ENCODE measurements at places on chromosomes 6 and 20. TPM values are rescaled to one million over a fixed set of nuclear protein-coding genes. Genes with fewer than 3 reads are reported as not detected.

DNA sequence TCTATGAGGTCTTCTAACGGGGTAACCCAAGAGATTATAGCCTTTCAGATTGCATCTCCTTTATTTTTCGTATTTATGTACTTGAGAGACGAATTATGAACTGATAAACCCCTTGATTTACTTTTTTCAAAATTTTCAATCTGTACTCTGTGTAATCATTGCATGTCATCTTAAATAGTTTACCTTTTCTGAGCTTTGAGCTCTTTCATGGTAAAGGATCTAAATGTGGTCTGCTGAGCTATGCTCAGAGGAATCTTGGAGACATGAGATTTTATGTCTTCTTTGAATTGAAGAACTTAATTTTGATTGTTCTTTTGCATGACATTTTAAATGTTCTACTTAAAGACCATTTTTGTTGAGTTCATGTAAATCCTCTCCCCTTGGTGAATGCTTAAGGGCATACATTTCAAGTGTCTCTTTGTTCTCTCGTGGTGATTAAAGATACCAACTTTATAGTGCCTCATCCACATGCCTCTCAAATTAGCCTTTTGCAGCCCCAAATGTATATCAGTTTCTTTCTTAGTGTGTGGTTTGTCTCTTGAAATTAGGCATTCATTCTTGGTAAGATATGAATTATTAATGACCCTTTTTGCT, 116.3 kb upstream of the SCGN start:
- DNase-seq: no peak

- DNase-seq: no peak
Measured at GRCh38 chr6:138970159-138970558, 17.9 kb downstream of the REPS1 start.

GRCh38 chr6:14501240-14501639, 383.7 kb downstream of the CD83 start:
- no peak for DNase-seq

DNA sequence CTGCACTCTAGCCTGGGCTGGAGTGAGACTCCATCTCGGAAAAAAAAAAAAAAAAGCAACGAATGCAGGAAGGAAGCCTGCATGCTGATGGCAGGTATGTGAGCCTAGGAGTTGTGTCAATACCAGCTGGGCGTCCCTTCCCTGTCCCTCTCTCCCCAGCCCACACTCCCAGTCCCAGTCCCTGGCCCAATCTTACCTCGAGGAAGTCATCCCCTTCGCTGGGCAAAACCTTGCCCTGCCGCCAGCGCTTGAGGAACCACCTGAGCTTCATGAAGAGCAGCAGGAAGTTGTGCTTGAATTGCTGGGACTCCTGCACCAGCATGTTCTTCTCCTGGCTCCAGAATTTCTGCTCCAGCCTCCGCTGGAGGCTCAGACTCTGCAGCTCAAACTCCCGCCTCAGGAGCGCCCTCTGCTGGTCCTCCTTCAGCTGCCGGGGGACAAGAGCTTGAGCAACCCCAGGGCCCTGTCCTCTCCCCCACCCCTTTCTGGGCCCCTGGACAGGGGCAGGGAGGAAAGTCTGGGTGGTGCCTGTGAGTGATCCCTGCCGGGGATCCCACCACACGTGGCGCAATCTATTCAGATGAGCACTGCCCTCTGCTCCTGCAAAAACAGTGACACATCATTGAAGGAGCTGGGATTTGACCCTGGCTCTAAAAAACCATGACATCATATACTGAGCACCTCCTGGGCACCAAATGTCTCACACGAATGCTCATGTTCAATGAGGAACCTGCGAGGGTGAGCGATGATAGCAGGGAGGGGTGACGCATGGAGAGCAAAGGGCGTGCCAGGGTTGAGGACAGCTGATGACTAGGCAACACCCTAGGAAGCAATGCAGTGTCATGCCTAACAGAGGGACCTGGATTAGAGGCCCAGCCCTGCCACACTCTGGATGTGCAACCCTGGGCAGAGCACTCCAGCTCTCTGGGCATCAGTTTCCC, 35.0 kb upstream of the DSN1 start:
- no peak for DNase-seq

DNA sequence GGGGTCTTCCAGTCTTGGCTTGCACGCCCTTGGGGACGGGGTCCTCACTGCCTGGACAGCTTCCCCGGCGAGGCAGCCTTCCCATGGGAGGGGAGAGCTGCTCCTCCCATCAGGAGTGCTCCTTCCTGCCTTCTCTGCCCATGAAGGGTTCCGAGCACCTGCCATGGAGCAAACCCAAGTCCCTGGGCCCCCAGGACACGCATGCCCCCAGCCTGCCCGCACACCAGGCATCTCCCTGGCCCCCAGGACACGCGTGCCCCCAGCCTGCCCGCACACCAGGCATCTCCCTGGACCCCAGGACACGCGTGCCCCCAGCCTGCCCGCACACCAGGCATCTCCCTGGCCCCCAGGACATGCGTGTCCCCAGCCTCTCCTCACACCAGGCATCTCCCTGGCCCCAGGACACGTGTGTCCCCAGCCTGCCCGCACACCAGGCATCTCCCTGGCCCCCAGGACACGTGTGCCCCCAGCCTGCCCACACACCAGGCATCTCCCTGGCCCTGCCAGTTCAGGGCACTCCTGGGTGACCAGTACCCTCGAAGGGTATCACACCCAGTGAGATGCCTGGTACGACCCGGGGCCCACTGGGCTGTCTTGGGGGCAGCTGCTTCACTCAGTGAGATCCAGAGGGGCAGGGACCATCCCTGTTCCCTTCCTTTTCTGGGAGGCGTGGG, 21.7 kb downstream of the COL20A1 start:
- DNase-seq: no peak

- no peak for DNase-seq
Measured at GRCh38 chr6:156852147-156852857, 75.1 kb downstream of the ARID1B start.

GRCh38 chr6:47135772-47136171, 93.6 kb upstream of the ADGRF1 start:
- no peak for DNase-seq

GRCh38 chr6:87945966-87946365, 101.7 kb upstream of the SPACA1 start:
- no peak for DNase-seq

DNA sequence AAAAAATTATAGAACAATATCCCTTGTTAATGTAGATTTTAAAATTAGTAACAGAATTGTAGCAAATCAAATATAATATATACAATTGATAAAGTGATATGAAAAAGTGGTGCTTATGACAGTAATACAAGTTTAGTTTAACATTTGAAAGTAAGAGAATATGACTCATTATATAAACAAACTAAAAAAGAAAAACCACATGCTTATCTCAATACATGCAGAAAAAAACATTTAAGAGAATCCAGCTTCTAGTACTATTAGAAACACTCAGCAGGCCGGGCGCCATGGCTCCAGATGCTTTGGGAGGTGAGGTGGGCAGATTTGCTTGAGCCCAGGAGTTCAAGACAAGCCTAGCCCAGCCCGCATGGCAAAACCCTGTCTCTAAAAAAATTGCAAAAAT, 60.7 kb upstream of the LAMA2 start:
- DNase-seq: no peak

GRCh38 chr6:11128608-11129007, 17.1 kb upstream of the ERVFRD-1 start:
- no peak for DNase-seq

GRCh38 chr6:12490904-12491571, 200.9 kb downstream of the EDN1 start:
- no peak for DNase-seq

GRCh38 chr20:41391587-41392001, 25.0 kb upstream of the EMILIN3 start:
- no peak for DNase-seq

GRCh38 chr6:5333658-5334057, 72.3 kb downstream of the FARS2 start:
- DNase-seq: no peak

DNA sequence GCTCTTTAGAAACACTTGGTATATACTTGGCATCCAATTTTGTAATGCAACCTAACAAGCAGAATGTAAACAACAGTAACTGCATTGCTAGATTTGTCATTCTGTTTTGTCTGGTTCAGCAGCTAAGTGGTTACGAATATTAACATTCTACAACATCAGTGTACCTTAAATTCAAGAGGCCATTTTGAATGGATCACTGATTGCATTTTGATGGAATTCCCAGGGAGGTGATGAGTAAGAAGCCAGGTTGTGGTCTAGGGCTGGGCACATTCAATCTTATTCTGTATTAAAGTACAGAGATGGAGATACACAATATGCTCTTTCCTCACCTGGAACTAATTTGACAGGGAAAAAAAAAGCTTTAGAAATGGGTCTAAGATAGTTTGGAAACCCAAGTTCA, 483.5 kb downstream of the PRKN start:
- DNase-seq: no peak

DNA sequence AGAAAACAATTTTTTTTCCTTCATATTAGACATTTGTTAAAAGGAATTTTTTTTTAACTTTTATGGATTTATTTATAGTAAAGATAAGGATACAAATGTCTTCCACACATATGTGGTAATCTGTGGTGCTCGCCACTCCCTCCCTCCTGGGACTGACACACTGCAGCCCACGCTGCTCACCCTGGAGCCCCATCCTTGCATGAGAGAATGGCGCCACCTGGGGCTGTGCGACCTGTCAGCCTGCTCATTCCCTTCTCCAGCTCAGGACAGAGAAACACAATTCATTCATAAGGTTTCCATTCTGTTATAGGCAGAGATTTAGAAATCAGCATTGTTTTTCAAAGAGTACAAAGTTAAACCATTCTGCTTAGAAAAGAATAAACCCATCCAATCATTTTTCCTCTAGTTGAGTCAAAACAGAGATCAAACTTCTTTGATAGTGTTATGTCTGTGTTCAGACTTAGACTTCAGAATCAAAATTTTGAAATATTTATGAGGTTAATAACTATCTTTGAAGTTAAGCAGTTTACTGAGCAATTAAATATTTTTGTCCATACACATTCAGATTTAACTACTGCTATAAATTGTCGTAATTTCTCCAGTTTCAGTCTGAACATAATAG, 42.8 kb upstream of the DYNLRB1 start:
- no peak for DNase-seq

GRCh38 chr6:25315194-25316177, 36.3 kb downstream of the CARMIL1 start:
- DNase-seq: no peak

GRCh38 chr20:46801003-46801702, 91.7 kb downstream of the SLC2A10 start:
- DNase-seq: peak; percentile 60

NRSN1 gene
- total RNA-seq: not detected

MRAP2 gene
- 0.16 TPM for total RNA-seq

XKR7 gene
- total RNA-seq: not detected

ARFGAP1 gene
- total RNA-seq: 60.8 TPM

ABHD16B gene
- total RNA-seq: not detected

C20orf141 gene
- 0.84 TPM for total RNA-seq

NHSL1 gene
- 11.9 TPM for total RNA-seq

GGTLC1 gene
- total RNA-seq: not detected

BPIFB1 gene
- total RNA-seq: not detected

RAB44 gene
- 0.35 TPM for total RNA-seq
